ENCODE measurements at places on chromosomes 6 and 20.
A peak's percentile ranks its signal among the peaks of the same experiment; 100 is the strongest.

- no peak for DNase-seq
These were observed 209.0 kb upstream of the NT5E start for GRCh38 chr6:85240787-85241385.

- no peak for DNase-seq
These were observed 115.3 kb upstream of the MRPS10 start for GRCh38 chr6:42332916-42333315.

DNA sequence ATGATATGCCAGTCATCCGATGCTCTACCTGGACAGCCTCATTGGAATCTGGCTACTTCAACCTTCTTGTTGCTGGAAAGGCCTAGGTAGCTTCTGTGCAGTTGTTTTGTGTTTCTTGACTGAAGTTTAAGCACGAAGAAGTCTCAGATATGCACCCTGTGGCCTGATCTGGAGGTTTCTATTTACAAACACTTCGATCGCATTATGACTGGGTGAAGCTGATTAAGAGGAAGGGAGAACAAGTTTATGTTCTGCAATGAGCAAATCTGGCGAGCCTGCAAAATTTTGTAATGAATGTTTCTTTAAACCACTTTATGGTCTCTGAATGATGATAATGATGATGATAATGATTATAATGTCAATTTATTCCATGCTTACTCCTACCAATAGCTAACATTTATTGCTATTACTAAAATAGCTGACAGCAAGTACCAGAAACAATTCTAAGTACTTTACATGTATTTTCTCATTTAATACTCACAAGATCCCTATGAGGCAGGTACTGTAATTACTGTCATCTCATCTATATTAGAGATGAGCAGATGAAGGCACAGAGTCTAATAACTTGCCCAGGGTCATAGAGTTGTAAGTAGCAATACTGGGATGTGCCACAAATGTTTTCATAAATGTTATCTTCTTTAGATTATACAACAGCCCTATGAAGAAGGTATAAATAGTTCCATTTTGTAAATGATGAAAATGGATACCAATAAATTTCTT lies 126.1 kb upstream of the UST start:
- DNase-seq = no peak

GRCh38 chr6:121497970-121498375 lies 62.5 kb downstream of the GJA1 start:
- no peak for DNase-seq

DNA sequence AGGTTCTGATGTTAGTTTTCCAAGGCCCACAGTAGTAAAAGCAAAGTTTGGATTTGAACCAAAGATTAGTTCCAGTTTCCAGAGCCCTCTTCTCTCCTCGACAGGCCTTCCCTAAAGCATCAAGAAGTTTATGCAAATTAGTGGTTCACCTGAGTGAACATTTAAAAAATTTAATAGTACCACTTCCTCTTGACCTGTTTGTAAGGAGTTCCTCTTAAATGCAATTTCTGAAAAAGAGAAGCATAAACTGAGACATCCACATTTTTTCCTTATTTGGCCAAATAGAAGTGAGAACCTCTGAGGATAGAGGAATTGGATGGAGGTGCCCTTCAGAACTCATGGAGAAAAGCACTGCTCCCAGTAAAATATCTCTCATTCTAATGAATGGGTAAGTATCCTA lies 1.2 kb upstream of the DSE start:
- no peak for DNase-seq

GRCh38 chr6:106363401-106364138 lies 3.1 kb downstream of the CRYBG1 start:
- DNase-seq = no peak

DNA sequence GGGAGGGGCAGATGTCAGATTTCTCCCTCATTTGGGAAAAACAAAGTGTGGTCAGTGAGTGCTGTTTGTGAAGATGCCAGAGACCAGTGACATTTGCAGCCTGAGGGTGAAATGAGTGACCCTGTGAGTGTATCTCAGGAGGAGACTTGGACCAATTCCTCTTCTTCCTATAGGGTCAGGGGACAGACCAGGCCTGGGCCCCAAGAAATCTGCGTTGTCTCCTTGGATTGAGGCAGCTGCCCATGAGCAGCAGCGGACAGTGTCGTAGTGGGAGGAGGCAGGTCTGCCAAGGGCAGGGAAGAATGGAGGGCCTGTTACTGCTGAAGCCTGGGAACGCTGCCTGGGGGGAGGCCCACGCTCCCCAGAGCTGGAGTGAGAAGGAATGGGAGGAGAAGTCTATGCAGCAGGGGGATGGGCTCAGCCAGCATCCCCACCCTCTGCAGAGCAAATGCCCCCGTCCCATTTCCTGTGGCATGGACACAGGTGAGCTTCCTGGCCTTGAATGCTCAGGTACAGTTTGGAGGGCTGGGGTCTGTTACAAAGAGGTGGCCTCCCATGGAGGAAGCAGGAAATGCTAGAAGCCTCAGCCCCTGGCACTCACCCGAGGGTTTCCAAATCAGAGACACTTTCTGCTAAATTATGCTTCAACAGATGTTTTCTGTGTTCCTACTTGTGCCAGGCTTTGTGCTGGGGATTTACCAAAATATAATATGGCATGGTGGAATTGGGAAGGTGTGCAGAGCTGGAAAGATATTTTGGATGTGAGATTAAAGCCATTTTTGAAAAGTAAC lies 29.8 kb downstream of the DAAM2 start:
- DNase-seq = no peak

- no peak for DNase-seq
These were observed 616.5 kb downstream of the C6orf118 start for GRCh38 chr6:164692772-164693510.

DNA sequence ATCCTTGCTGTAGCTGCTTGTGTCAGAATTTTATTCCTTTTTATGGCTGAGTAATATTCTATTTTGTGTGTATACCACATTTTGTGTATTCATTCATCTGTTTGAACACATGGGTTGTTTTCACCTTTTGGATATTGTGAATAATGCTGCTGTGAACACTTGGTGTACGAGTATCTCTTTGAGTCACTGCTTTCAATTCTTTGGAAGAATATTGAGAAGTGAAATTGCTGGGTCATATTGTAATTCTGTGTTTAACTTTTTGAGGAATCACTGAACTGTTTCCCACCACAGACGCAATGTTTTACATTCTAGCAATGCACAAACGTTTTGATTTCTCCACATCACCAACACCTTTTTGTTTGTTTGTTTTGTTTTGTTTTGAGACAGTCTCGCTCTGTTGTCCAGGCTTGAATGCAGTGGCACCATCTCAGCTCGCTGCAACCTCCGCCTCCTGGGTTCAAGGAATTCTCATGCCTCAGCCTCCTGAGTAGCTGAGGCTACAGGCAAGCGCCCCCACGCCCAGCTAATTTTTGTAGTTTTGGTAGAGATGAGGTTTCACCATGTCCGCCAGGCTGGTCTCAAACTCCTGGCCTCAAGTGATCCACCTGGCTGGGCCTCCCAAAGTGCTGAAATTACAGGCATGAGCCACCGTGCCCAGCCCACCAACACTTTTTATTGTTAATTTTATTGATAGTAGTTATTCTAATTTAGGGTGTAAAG lies 21.7 kb downstream of the CPXM1 start:
- DNase-seq = no peak

GRCh38 chr6:31610968-31611367 lies 4.1 kb upstream of the AIF1 start:
- DNase-seq = no peak

GRCh38 chr6:82208913-82209312 lies 38.6 kb downstream of the IBTK start:
- no peak for DNase-seq

DNA sequence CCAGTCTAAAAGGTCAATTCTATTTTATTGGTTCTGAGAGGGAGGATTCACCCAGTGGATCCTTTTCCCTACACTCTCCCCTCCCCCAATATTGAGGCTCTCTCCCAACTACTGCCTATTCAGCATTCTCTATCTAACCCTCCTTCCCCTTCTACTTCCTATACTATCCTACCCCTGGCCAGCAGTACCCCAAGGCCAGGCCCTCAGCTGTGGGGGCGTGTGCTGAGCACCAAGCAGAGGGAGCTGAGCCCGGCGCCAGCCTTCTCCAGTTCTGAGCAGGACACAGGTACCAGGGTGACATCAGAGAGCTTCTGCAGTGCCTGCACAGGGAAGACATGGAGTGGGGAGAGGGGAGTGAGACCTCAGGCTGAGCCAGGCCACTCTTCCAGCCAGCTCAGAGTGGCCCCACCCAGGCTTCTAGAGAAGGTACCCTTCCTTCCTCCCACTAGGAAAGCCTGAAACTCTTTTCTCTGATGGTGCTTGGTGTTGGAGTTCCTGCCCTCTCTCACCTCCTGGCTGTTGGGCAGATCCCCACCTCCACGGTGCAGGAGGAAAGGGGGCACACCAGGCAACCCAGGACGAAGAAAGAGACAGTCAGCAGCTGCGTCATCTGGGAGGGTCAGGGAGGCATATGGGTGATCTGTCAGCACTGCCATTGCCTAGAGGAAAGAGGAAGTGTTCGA lies 1.9 kb downstream of the DDAH2 start:
- no peak for DNase-seq

GRCh38 chr6:94680669-94681212 lies 896.6 kb upstream of the MANEA start:
- no peak for DNase-seq

GRCh38 chr6:167282165-167282564 lies 8.9 kb upstream of the UNC93A start:
- no peak for DNase-seq

GRCh38 chr6:137763886-137764285 lies 103.2 kb upstream of the TNFAIP3 start:
- no peak for DNase-seq

GRCh38 chr6:158414851-158415262 lies 102.6 kb downstream of the TULP4 start:
- no peak for DNase-seq

GRCh38 chr6:154923199-154923869 lies 71.8 kb upstream of the TIAM2 start:
- no peak for DNase-seq

- peak; percentile 65 for DNase-seq
These were observed 97.8 kb downstream of the ANKS1A start for GRCh38 chr6:34986845-34987246.

- no peak for DNase-seq
These were observed 92.0 kb upstream of the PAX1 start for GRCh38 chr20:21613512-21613911.

GRCh38 chr20:37382482-37383120 lies 36.7 kb downstream of the SRC start:
- DNase-seq = no peak

GRCh38 chr6:158910484-158911440 lies 89.2 kb downstream of the RSPH3 start:
- no peak for DNase-seq

DNA sequence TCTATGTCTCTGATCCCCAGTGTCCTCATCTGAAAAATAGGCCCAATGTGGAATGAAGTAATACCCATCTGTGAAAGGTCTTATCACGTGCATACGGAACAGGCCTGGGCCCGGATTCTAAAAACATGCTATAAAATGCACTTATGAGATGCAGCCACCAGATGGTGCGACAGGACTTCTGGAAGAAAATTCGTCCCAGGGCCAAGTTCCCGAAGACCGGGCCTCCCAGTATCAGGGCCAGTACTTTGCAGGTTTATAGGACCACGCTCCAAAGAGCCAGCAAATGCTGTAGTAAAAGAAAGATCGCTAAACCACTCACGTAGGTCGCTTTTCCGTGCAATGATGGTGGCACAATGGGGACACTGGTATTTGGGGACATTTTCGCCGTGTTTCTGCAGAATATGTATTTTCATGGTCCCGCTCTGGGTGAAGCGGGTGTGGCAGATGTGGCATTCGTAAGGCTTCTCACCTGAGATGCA lies 10.6 kb downstream of the CTCFL start:
- no peak for DNase-seq

- DNase-seq = no peak
These were observed 166.9 kb downstream of the SLC16A10 start for GRCh38 chr6:111254004-111254778.

DNA sequence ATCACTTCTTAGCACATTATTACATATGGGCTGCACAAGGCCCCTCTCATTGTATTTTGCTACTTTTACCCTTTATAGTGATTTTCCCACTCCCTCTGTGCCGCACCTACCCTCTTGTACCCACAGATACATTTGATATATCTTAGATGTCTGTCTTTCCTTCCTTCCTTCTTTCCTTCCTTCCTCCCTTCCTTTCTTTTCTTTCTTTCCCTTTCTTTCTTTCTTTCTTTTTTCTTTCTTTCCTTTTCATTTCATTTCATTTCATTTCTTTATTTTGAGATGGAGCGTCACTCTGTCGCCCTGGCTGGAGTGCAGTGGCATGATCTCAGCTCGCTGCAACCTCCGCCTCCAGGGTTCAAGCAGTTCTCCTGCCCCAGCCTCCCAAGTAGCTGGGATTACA lies 12.2 kb downstream of the POLH start:
- DNase-seq = no peak

DNA sequence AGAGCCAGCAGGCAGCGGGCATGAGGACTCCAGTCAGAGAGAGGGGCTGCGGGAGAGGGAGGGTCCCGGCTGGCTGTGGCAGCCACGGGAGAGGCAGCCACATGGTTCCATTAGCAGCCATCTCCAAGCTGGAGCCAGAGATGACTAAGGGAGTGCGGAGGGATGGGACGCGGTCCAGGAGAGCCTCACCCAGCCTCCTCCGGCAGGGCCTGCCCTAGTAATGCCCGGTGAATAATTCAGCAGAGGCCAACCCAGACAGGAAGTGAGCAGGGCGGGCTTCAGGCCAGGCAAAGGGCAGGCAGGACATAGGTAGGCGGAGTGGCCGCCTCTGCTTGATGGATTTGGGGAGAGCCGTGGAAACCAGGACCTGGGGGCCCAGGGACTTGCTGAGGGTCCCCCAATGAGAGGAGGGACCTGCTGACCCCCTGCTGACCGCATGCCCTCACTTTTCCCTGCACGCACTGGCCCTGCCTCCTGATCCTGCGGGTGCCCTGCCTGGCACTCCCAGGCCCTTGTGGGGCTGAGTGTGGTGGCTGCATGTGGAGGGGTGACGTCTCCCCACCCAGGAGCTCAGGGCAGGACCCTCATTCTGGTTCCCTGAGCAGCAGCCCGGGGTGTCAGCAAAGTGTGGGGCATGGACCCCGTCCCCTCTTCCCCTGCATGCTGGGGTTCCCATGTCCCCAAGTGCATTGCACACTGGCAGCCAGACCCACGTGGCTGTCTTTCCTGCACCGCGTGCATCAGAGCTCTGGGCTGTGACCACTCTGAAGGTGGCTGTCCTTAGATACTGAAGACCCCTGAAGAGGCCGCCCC lies 51.8 kb upstream of the SLCO4A1 start:
- no peak for DNase-seq

GRCh38 chr20:33790566-33790965 lies 20.6 kb upstream of the CHMP4B start:
- DNase-seq = no peak

- no peak for DNase-seq
These were observed 2.9 kb downstream of the SOX12 start for GRCh38 chr20:328027-328974.

DNA sequence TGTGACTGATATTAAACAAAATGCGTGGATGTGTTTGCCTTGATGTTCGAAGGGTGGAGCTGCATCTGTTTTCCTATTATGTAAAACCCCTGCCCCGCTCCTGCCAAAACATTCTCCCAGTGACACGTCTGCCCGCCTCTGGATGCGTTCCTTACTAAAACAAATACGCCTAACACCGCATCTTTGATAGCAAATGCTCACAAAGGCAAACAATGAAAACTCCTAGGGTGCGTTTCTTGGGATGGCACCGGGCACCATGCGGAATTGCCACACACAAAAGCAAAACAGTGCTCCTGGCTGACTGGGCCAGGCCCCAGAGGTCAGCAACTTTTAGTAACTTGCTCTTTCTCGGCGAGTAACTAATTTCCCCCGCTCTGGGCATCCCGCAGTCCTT lies 9.0 kb upstream of the FOXC1 start:
- no peak for DNase-seq

GRCh38 chr6:168649209-168649608 lies 208.2 kb downstream of the SMOC2 start:
- no peak for DNase-seq

All from left renal pelvis (tissue), 4 donors.